ENCODE measurements at places on chromosomes 12 and 14. TPM values are rescaled to one million over a fixed set of nuclear protein-coding genes. Genes with fewer than 3 reads are reported as not detected.

- DNase-seq, result no peak
These were observed 65.9 kb downstream of the PTPN21 start for GRCh38 chr14:88488897-88489296.

DNA sequence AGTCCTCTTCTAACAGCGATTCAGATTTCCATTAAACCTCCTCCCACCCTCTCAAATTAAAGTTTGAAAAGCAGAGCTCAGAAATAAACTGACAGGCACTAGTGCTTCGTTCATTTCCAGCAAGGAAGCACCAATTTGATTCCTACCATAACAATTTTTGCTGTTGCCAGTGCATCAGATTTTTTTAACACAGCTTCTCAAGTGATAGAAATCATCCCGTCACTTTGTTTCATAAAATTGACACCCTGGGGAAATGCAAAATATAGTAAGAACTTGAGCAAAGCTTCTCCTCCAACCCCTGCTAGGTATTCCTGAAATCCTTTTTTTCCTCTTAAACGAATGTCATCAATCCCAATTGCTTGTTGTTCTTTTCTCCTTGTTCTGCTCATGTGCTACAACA lies 332.1 kb downstream of the FOXG1 start:
- no peak for DNase-seq

DNA sequence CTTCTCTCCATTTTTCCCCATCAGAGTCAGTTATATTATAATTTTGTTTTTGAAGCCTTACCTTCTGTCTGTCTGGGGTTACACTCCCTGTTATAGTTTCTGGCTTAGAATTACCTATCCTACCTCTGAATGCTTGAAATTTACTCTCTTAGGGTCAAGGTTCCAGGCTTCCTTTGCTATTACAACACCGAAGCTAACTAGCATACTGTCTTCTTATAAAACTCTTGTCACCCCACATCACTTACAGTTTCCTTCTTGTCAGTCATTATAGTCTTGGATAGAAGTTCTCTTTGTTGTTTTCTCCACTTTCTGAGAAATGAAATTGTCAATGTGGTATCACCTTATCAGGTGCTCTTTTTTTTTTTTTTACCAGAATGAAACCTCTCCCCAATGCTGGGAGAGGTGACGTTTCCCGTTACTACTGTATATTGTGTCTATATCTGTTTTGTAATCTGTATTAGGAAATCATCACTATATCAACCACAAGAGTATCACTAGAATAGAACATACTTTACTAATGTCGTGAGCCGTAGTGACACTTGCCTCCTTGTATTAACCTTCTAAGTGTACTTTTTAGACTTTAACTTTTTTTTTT lies 69.2 kb upstream of the PSMA6 start:
- no peak for DNase-seq

- DNase-seq, result peak; percentile 84
These were observed 19.3 kb downstream of the CPNE8 start for GRCh38 chr12:38886064-38886463.

DPPA3 gene
- total RNA-seq, result not detected

OVCH1 gene
- 0.12 TPM for total RNA-seq

KCNC2 gene
- not detected for total RNA-seq

ACTR10 gene
- 80.1 TPM for total RNA-seq

Measured in right cardiac atrium (tissue), 5 donors.